ENCODE measurements at places on chromosomes 16 and 17. TPM values are rescaled to one million over a fixed set of nuclear protein-coding genes. Genes with fewer than 3 reads are reported as not detected.
A peak's percentile ranks its signal among the peaks of the same experiment; 100 is the strongest.

- no peak for DNase-seq
These were observed 45.4 kb upstream of the ACSF3 start for GRCh38 chr16:89048090-89048725.

GRCh38 chr16:81830845-81831540 lies 51.9 kb downstream of the PLCG2 start:
- no peak for DNase-seq

GRCh38 chr16:11033629-11034420 lies 89.5 kb downstream of the CLEC16A start:
- DNase-seq = peak; percentile 100

DNA sequence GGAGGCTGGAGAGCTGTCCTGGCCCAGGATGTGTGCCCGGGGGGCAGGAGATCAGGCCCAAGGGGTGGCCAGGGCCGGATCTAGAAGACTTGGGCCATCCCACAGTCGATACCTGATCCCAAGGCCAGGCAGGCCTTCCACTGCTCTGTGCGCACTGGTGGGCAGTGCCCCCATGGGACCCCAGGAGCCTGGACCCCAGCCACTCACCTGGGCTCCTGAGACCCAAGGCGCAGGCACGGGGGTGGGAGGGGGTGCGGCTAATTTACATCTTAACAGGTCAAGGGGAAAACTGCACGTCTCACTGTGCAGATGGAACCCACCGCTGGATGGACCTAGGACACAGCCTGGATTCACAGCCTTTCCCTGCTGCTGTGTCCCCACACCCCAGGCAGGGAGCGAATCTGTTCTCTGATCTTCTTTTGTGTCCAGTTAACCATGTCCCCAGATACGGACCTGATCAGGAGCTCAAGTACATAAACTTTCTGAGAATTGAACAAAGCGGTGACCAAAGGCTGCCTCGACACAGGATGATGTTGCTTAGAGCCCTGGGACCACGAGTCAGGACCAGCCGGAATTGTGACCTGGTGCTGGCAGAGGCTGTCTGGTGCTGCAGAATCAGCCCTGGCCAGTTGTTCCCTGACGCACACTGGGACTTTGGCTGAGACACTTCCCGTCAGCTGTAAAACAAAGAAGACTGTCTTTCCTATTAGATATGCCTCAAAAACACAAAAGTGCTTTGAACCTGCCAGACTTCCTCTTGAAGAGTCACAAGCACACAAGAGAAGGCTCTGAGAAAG lies 60.6 kb downstream of the TNFRSF13B start:
- peak; percentile 51 for DNase-seq

The SCGB1C2 gene
- not detected for polyA plus RNA-seq

DNA sequence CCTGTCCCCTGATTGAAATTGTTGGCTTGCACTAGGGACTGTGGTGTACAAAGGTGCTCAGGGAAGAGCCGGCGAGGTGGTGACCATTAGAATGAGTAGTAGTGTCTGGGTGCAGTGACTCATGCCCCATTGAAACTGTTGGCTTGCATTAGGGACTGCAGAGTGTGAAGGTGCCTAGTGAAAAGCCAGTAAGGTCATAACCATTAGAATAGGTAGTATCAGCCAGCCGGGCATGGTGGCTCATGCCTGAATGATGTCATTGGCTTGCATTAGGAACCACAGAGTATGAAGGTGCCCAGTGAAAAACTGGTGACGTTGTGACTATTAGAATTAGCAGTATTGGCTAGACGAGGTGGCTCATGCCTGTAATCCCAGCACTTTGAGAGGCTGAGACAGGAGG lies 78.9 kb downstream of the ABCC6 start:
- peak; percentile 58 for DNase-seq

The GAST gene
- polyA plus RNA-seq = not detected

The MTHFSD gene
- polyA plus RNA-seq = 11.4 TPM

DNA sequence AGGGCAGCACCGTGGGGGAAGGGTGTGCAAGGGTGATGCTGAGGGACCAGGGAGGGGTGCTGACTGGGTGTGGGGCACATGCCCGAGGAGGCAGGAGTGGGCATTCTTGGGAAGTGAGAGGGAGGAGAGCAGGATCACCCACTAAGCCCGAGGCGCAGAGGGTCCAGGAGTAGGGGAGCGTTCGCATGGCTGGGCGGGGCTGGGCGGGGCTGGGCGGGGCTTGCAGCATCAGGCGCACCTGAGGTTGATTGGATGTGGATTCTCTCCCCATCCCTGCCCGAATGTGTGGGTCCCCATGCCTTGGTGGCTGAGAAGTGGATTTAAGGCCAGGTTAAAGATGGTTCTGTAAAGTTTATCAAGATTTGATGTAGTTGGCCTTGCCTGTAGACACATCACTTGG lies 14.2 kb downstream of the BANP start:
- DNase-seq = no peak

- peak; percentile 51 for DNase-seq
These were observed 130.5 kb downstream of the NPIPB5 start for GRCh38 chr16:22641131-22641628.

DNA sequence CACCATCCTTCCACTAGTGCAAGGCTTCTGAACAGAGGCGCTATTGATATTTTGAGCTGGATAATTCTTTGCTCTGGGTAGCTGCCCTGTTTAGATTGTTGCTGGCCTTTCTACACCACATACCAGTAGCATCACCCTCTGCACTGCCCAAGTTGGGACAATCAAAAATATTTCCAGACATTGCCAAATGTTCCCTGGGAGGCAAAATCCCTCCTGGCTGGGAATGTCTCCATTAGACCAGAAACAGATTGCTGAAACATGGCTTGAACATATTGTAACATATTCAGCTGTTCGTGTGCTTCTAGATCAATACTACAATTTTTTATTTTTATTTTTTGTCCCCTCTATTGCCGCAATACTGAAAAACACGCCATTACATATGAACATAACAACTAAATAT lies 174.6 kb downstream of the ABCA8 start:
- DNase-seq = no peak

DNA sequence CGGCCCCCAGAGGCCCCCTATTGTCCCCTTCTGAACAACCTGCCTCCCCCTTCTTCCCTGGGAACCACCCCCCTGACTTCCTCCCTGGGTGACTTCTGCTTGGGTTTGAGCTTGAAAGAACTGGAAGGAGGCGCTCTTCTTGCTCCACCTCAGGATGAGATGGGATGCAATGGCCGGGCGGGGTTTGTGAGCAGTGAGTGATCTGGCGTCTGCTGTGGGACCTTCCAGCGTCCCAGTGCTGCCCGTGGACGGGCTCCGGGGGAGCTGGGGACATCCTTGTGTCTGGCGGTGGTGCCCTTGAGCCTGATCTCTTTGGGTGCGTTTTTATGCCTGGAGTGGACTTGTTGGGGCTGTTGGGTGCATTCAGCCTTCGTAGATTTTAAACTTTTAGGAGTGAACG lies 11.6 kb downstream of the MGRN1 start:
- no peak for DNase-seq

The NOB1 gene
- polyA plus RNA-seq = 45.0 TPM

The CSH2 gene
- polyA plus RNA-seq = not detected

DNA sequence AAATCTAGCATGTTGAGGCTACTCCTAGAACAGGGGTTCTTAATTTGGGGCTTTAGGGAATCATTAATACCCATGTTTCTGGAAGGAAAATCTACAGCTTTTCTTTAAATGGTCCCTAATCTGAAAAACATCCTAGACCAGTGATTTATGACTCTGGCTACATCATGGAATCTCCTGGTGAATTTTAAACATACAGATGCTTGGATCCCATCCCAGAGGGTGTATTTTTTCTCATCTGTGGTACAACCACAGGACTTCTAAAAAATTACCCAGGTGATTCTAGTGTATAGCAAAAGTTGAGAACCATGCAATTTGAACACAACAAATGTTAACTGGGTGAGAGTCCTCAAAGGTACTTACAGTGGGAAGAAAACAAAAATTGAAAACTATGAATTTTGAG lies 41.5 kb downstream of the KANSL1 start:
- DNase-seq = peak; percentile 60

- no peak for DNase-seq
These were observed 29.6 kb downstream of the OGFOD1 start for GRCh38 chr16:56480776-56481467.

- no peak for DNase-seq
These were observed 15.5 kb upstream of the SLC4A1 start for GRCh38 chr17:44283344-44284023.

The JPH3 gene
- polyA plus RNA-seq = not detected

The SLC13A2 gene
- polyA plus RNA-seq = not detected

DNA sequence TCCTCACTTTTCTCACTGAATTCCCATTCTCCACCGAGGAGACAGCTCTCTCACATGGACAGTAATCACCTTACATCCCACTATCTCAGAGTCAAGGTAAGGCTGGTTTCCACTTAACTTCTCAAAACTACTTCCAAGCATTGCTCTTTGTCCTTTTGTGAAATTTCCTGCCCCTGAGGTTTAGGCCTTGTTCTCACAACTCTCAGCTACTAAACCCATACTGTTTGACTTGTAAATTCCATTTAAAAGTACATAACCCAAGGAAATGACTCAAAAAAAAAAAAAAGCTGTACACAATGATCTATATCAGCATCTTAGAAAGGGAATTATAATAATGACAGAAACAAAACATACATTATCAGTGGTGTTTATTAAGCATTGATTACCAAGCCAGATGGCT lies 8.8 kb downstream of the CDC27 start:
- no peak for DNase-seq
